ENCODE measurements at places on chromosomes 4 and X.
A peak's percentile ranks its signal among the peaks of the same experiment; 100 is the strongest.

DNA sequence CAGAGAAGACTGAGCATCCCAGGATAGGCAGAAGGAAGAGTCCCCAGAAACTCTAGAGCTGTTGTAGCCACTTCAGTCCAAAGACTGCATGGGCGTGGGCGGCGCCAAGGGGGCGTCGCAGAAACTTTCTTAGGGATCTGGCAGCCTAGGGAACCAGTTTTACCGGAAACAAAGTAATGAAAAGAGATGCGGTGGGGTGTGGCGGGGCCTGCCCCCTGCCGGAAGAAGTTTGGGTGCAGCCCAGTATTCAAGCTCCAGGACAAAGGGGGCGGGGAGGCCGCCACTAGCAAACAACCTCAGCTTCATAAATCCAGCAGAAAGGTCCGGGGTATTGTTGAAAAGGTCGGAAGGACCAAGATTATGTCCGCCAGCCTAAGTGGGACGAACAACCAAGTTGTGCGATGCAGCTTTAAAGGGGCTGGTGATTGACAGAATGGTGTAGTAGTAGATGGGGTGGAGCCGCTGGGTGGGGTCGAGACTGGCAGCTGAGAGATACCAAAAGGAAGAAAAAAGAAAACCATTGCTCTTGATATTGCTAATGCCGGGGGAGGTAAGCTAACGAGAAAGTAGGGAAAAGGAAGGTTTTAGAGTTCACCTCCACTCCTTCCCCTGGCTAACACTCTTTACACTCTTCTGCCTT is 190.5 kb downstream of the RRAGB start:
- peak; percentile 43 for DNase-seq

GRCh38 chr4:26126994-26127393 is 193.8 kb upstream of the RBPJ start:
- DNase-seq = no peak

GRCh38 chrX:43269201-43269600 is 386.9 kb upstream of the MAOA start:
- DNase-seq = no peak

DNA sequence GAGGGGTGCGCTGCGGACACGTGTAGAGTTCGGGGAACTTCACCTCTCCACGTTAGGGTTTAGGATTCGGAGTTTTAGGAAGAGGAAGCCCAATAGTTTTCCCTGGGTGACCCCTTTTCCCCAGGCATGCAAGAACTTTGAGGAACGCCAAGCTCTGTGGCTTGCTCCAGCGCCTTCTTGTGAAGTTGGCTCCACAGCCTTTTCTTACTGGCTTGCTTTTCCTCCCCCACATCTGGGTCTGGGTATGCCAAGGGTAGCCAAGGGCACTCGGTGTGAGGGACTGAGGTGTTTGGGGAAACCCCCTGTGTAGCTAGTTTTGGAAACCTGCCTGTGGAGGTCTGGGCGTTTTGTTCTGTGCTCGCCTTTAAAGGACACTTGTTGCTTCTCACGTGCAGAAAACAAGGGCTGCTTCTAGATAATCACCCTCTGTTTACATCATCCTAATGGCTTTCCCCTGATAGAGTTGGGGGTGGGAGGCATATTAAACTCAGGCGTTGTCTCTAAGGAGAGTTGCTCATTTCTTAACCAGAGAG is 746 bp downstream of the EDNRA start:
- DNase-seq = no peak

DNA sequence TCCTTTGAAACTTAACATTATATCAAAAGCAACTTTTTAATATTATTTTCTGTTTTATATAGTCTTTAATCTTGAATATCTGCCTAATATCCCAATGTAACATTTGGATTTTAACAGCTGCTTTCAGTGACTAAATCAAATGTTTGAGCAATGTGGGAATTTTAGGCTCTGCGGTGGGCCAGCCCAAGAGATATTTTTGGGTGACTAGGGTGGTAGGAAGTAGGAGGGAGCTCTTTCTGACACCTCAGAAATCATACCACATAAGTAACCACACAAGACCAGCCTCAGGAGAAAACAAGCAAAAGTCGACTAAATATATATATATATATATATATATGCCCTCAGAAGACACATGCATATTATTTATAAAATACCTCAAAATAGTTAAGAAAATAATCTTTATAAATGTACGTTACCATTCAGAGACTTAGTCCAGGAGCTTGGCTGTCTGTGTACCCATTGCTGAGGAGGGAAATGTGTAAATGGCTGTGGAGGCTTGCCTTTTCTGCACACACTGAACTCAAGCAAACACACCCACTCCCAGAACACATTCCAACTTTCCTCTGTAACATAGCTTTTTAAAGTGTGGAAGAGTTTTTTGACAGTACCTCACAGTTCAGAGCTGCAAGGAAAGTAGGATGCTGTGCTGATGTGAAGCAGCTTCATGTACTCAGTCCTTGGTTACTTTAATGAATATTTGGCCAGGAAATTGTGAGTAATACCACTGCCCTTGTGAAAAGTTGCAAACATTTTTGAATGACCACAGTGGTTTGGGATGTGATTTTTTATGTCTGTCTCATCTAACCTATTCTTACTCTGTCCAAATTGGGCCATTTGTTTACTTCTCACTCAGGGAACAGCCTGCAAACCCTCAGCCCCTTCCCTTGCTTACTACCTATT is at the start of gene RTL3:
Gene RTL3, minus strand, starts transcription at position 484 of the 900 bp plus-strand sequence. CDS start 908 bp downstream, outside the sequence.
- no peak for DNase-seq

DNA sequence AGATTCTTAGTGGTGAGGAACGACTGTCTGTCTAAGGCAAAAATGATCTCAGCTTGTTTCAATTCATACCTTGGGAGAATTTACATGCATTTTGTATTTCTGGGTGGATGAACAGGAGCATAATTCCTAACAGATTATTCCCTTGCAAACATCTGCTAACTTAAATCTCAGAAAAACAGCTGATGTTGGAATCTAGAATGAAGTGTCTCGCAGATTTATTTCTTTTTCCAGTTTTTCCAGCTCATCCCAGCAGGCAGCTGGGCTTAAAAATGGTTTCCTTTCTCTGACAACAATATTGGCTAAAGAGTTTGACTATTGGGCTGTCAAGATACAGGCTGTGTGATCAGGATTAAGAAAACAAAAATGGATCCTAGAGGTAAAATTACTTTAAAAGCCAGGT is 1.1 kb downstream of the LNX1 start:
- DNase-seq = no peak

DNA sequence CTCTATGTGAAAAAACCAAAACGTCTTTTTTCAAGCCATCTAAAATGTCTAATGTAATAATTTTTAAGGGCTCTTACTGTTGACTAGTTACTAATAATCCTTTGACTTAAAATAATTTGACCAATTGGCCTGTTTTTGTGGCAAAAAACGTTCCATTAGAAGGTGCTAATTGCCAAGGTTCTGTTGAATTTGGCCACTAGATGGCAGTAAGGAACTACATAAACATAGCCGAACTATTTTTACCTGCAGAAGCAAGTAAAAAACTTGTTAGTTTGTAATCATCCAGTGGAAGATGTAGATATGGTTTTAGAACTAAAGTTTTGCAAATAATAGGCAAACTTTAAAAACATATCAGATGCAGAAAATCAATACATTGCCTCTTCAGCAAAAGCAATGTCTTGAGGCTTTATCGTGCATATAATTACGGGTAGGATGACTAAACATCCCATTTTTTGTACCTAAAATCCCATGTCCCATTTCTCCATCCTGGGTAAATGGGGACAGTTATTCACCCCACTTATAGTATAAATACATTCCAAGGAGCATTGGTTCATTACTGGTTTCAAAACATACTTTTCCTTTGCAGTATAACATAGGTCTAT is 57.6 kb downstream of the PROM1 start:
- peak; percentile 67 for DNase-seq

GRCh38 chr4:54107951-54108748 is 8.2 kb downstream of the GSX2 start:
- DNase-seq = no peak

DNA sequence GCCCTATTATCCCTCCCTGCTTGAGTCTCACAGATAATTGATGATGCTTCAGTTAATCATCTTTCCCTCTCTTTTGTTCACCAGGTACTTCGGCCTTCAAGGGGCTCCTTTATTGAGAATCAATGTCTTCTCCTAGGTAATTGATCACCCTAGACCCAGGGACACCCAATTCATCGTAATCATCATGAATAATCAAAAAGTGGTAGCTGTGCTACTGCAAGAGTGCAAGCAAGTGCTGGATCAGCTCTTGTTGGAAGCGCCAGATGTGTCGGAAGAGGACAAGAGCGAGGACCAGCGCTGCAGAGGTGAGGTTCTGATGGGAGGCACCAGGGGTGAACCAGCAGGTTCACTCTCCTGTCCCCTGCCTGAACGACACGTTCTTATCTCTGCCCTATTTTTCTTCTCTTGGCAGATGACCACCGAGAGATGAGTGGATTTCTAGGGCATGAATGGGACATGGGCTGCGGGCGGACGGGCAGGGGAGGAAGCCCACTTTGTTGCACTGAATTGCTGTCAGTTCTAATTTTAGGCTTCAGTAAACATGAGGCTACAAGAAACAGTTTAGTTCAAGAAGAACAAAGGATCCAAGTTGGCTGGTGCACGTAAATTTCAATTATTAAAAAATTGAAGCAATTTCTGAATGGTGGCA is 80.5 kb downstream of the ALPK1 start:
- DNase-seq = no peak

- DNase-seq = no peak
These were observed 582.3 kb downstream of the KCNIP4 start for GRCh38 chr4:21366312-21366711.

- no peak for DNase-seq
These were observed 709.7 kb downstream of the DMD start for GRCh38 chrX:32501606-32502005.
